ENCODE measurements at places on chromosomes 16 and 17. TPM values are rescaled to one million over a fixed set of nuclear protein-coding genes. Genes with fewer than 3 reads are reported as not detected.

GRCh38 chr16:69830534-69831211, 68.5 kb downstream of the WWP2 start:
- DNase-seq, result no peak

DNA sequence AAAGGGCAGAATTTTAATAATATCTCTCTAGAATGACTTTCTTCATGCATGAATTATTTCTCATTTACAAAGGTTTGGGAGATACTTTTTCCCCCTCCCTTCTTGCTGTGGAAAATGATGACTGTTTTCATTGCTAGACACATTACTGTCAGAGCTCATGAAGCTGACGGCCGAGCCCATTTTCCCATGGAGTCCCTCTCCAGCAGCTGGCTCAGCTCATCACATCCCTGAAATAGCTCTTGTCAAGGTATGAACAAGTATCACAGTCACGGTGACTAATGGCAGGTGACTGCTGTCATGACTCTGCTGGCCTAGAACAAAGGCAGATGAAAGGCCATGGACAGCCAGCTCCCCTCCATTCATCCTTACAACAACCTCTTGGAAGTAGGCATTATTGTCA, 208.1 kb downstream of the ABCC12 start:
- DNase-seq, result no peak

DNA sequence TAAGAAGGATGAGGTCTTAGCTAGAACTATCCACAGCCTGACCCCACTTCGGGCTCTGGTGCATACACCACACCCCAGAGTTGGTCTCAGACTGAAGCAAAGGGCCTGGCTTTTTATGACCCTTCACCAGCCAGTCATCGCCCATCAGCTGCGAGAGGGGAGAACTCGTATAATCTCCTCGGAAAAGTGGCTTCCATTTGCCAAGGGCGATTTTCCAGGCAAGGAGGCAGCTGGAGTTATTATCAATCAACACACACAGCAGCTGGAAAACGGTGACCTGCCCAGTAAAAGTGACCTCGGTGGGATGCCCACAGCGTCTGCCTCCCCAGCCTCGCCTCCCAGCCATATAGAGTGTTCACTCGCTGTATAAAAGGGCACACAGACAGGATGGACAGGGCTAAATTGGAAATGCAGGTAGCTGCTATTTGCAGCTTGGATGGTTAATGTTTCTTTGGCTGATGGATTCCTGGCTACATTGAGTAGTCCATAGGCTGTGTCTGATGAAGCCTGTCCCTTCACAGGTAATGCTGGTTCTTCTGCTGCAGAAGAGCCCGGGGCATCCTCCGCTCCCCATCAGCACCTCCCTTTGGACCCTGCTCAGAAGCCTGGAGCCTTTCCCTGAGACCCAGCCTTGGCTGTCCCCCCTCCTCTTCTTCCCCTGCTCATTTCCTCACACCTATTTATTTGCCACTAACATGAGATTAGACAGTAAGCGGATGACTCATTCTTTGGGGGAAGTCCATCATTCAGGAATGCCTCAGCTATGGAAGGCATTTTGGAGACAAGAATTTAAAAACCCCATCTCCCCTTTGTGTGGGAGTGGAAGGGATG, 45.7 kb downstream of the TMEM186 start:
- peak; percentile 78 for DNase-seq

- DNase-seq, result peak; percentile 91
Observed at GRCh38 chr16:80197741-80198201, 343.0 kb upstream of the DYNLRB2 start.

DNA sequence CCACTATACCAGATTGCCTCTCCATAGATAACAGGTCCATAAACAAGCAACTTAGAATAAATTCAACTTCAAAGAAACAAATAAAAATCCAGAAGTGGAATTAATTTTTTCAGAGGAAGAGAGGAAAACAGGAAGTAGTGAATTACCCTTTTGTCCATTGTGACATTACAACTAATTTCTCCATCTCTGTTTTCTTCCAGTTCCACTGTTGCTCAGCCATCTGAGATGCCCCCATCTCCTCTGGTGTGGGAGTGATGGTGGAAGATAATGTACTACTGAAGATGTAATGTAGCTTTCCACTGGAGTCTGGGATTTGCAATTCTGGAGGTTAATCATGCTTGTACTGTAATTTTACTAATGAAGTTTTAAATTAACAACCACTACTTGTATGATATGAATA, 124.6 kb upstream of the TMEM97 start:
- no peak for DNase-seq

DNA sequence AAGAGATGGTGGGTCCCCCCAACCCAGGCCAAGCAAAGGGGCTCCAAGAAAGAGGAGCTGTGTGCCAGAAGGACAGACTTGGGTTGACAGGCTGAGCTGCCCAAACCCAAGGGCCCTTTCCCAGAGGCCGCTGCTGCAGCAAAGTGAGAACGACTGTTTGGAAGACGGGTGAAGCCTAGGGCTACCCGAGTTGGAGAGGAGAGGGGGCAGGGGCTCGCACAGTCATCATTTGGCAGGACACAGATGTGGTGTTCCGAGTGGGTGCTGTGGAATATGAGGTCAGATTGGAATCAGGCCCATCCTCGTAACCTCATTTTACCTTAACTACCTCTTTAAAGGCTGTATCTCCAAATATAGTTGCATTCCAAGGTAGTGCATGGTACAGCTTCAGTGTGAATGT, 5.3 kb upstream of the MFAP4 start:
- no peak for DNase-seq

DNA sequence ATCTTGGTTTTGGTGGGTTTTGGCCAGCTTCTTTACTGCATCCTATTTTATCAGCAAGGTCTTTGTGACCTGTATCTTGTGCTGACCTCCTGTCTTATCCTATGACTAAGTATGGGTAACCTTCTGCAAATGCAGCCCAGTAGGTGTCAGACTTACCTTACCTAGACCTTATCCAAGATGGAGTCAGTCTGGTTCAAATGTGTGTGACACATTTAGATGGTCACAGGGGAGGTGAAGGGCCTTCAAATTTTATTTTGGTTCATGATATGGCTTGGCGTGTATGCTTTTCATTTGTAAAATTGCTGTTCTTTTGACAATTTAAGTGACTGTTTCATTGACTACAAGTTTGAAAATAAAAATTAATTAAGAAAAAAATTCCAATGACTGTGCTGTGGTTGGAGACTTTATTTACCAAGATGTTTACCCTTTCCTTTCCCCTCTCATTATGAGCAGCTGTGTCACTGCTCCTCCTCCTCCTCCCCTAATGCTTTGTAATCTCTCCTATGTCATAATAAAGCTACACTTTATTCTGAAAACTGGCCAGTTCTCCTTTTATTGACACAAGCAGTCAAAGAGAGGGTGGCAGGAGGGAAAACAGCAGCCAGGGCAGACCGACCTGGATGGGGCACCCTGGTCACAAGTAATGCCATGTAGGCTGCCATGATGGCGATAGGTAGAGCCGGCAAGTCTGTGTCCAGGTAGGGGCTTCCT, 49.4 kb downstream of the TNFRSF13B start:
- DNase-seq, result peak; percentile 37

DNA sequence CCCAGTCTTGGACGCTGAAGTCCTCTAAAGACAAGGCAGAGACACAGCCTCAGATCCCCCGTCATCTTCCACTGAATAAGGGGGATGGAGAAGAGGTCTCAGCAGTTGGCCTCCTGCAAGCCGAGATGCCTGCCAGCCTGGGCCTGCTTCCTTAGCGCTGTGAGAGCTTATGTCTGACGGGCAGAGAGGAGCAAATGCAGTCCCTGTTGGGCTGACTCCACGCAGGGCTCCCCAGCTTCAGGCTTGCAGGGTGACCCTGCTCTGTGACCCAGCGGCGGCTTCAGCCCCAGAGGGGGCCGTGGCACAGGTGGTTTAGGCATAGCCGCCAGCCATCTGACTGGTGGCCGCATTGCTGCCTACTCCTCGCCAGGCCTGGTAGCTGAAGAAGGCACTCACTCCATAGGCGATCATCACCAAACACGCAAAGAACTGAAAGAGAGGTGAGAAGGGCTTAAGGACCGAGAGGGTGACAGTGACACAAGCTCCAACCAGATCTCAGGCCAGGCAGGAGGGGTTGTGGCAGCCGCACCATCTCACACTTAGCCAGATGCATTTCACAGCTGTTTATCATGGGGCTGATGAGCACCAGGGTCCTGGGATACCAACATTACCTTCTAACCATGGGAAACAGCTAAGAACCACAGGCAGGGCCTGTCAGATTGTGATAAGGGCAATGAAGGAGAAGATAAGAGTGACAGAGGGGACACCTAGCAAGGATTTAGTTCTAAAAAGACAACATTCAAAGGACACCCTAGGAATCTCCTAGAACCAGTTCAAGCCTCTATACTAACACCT, 11.7 kb downstream of the ARL2BP start:
- no peak for DNase-seq

GRCh38 chr16:25575363-25575762, 116.4 kb upstream of the HS3ST4 start:
- DNase-seq, result no peak

DNA sequence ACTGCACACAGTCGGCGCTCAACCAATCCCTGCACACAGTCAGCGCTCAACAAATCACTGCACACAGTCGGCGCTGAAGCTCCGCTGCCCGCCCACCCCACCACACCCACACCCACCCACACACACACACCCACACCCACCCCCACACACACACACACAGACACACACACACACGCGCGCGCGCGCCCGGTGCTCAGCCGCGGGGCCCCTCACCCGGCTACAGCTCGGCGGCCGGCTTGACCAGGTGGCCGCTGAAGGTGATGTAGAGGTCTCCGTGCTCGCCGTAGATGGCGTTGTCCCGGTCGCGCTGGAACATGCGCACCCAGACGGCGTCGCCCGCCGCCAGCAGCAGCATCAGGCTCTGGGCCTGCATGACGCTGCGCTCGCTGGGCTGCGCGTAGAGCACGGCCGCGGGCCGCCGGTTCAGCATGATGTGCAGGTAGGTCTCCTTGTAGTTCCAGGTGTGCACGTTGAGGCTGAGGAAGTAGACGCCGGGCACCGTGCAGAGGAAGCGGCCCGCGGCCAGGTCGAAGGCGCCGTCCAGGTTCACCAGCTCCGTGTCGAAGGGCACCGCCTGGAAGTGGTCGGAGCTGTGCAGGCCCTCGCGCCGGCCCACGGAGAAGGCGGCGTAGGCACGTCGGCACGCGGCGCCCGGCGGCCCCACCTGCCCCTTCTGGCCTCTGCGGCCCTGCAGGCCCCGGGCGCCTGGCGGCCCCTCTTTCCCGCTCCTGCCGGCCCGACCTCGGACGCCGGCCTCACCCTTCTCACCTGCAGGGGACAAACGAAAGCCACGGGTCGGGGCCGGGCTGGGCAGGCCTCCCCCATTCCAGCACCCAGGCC, 2.5 kb downstream of the C1QTNF8 start:
- no peak for DNase-seq

DNA sequence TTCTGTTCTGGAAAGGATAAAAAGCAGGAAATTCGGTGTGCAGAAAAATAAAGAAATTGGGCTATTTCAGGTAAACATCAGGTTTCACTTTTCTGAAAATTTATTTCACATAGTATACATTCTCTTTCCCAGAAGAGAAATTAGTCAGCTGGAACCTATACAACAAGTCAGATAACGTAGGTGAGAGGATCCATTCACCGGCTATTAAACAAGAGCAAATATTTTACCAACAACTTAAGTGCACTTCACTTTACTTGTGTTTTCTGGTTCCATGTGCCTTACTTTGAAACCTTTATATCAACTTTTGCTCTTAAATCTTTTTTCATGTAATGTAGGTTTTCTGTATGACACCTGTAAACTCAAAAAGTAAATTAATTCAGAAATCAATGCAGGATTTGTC, 839.7 kb downstream of the CDH11 start:
- DNase-seq, result no peak

DNA sequence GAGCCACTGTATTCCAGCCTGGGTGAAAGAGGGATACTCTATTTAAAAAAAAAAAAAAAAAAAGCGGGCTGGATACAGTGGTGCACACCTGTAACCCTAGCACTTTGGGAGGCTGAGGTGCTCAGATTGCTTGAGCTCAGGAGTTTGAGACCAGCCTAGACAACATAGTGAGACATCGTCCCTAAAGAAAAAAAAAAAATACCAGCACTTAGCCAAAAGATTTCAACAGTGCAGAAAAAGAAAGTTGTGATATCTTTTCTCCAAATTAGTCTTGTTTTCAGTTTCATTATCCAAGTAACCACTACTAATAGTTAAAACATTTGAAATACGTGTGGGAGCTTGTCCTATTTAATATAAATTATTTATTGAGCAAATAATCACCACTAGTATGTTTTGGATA, 48.7 kb downstream of the TENT4B start:
- DNase-seq, result no peak

- no peak for DNase-seq
Observed at GRCh38 chr16:2966043-2966807, 2.1 kb downstream of the KREMEN2 start.

DNA sequence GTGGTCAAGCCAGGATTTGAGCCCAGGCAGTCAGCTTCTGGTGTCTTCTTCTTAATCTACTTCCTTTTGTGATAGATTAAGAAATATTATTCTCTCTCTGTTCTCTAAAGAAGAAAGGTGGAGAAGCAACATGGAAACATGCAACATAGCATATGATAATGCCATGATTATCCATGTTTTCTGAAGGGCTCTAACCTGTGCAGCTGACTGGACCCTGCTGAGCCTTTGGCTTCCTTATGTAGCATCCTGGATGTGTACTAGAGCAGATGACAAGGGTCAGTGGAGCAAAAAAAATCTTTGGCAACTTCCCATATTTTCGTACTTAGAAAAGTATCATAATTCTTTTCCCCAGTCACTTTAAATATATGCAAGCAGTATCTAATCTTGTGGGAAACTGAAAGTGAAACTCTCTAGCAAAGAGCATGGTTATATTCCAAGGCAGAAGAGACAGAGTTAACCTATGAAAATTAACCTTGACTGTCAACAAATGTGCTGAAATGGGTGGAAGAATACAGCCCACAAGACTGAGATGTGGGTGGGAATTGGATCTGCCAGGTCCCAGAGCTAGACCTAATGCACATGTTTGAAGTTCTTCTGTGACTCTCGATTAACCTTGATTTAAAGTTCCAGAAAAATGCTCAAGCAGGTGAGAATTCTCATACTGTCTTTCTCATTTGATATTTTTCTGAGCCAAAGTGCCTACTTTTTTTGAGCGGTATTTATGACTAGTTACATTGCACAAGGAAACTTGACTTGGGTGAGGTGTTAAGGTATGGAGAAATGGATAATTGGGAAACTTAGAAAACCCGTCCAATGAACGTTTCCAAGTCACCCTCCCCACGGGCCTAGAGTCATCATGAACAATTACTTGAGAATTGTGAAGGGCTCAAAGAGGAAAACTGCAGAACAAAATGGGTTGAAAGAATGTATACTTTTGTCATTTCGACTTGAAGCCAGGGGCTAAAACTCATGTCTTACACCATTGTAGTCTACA, 248.6 kb downstream of the FTO start:
- peak; percentile 72 for DNase-seq

DNA sequence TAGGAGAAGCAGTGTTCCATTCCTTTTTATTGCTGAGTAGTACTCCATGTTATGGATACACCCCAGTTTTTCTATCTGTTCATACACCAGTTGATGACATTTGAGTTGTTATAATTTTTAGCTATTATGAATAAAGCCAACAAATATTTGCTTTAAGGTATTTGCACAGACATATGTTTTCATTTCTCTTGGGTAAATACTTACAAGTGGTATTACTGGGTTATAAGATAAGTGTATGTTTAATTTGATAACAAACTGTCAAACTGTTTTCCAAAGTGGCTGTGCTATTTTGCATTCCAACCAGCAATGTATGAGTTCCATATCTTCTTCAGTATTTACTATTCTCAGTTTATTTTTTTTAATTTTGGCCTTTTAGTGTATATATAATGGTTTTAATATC, 27.7 kb upstream of the GFOD2 start:
- no peak for DNase-seq

PPP1R27 gene
- not detected for total RNA-seq

SP6 gene
- total RNA-seq, result 1.5 TPM

PHB1 gene
- total RNA-seq, result 153 TPM

KRTAP4-9 gene
- not detected for total RNA-seq
